ENCODE measurements at places on chromosomes 11 and 22.
A peak's percentile ranks its signal among the peaks of the same experiment; 100 is the strongest.

DNA sequence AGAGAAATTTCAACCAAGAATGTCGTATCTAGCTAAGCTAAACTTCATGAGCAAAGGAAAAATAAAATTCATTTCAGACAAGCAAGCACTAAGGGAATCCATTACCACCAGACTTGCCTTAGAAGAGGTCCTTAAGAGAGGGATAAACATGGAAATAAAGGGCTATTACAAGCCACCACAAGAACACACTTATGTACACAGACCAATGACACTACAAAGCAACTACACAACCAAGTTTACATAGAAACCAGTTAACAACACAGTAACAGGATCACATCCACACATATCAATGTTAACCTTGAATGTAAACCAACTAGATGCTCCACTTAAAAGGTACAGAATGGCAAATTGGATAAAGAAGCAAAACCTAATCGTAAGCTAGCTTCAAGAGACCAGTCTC, 38.0 kb downstream of the TMEM123 start:
- no peak for DNase-seq

DNA sequence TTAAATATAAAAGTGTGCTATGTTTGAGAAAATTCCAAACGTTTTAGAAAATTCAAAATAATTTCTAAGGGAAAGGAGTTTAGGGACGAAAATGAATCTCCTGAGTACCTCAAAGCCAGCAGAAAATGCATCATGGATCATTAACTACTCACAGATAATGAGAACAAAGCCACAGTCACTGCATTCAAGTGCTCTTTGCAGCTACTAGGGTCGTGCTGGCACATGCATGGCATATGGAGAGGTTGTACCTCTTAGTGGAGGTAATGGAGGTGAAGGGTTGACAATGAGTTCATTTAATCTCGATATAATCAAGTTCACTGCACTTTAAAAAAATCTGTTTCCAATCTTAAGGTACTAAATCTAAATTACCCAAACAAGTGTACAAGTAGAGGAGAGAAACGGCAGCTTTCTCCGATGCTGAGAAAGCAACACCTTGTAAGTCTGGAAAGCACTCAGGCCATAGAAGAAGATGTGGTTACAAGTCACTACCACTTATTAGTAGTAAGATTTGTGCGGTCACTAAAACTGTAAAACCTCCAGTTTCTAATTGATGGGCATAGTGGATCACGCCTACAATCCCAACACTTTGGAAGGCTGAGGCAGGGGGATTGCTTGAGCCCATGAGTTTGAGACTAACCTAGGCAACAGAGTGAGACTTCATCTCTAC, 261.1 kb upstream of the ANO3 start:
- DNase-seq = no peak

DNA sequence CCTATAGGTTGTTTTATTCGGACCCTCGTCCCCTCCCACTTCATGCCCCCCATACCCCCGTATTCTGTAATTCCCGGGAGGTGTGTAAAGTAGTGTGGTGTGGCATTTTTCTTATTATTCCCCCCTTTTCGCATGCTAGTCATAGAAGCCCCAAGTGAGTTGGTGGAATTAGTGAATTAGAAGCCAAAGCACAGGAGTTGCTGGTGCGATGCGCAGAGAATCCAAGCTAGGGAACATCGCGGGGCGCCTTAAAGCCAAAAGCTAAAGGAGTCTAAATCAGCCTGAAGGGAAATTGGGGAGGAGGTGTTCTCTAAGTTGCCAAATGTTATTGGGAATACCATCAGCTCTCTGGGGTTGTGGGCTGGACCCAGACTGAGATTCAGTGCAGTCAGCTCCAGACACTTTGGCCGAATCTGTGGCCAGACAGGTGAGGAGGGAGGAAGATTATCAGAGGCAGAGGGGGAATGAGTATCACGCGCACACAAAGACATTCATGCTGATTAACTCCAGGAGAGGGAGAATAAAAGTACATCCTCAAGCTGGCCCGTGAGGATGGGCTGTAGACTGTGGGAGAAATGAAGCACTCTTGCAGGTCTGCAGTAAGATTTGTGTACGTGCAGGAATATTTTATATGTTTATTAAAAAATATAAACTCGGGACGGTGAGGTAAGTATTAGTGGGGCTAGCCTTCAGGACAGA, 102.8 kb upstream of the HSD17B12 start:
- no peak for DNase-seq

- peak; percentile 43 for DNase-seq
These were observed 150.5 kb downstream of the FEZ1 start for GRCh38 chr11:125345421-125346178.

GRCh38 chr11:114896594-114896993, 218.3 kb downstream of the NXPE2 start:
- DNase-seq = no peak

DNA sequence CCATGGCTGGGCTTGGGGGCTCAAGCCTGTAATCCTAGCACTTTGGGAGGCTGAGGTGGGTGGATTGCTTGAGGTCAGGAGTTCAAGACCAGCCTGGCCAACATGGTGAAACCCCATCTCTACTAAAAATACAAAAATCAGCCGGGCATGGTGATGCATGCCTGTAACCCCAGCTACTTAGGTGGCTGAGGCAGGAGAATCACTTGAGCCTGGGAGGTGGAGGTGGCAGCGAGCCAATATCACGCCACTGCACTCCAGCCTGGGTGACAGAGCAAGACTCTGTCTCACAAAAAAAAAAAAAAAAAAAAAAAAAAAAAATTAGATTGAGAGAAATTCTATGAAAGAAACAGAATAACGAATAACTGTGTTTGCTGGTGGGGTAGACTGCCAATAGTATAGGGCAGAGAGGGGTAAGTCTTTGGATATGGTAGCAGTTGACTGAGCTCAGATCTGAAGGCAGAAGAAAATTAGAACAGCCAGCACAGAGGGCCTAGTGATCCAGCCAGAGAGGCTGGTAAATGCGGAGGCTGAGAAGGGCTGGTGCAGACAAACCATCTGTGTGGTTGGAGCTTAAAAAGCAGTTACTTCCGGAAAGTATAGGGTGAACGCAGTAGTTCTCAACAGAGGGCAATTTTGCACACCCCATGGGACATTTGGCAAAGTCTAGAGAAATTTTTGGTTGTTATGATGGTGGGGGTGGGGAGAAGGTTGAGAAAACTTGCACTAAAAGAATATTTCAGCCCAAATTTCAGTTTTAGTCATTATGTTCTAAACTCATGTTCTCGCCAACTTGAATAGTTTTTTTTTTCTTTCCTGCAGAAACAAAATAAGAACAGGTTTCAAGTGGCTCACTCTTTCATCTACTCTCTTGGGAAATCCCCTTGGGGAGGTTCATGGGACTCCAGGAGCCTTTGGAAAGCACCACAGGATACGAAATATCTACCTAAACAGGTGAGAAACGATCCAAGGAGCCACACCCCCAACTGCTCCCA, 1.6 kb upstream of the HORMAD2 start:
- no peak for DNase-seq

- DNase-seq = no peak
These were observed 43.6 kb downstream of the IGF2 start for GRCh38 chr11:2095542-2095941.

GRCh38 chr11:61404641-61405040, 12.3 kb downstream of the TMEM216 start:
- no peak for DNase-seq

- peak; percentile 35 for DNase-seq
These were observed 789 bp downstream of the SPECC1L start for GRCh38 chr22:24271386-24271854.

- no peak for DNase-seq
These were observed 100.3 kb upstream of the PRR5 start for GRCh38 chr22:44601725-44602124.

DNA sequence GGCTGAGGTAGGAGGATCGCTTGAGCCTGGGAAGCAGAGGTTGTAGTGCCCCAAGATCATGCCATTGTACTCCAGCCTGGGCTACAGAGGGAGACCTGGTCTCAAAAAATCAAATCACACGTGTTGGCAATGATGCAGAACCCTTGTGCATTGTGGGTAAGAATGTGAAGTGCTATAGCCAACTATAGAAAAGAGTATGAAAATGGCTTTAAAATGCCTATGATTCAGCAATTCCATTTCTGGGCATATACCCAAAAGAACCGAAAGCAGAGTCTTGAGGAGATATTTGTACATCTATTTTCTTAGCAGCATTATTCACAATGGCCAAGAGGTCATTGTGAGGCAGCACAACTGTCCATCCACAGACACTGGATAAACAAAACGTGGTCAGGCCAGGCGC, 2.6 kb upstream of the FADS3 start:
- DNase-seq = no peak

- DNase-seq = no peak
These were observed 12.6 kb downstream of the CCDC83 start for GRCh38 chr11:85867751-85868150.

- DNase-seq = no peak
These were observed 6.8 kb downstream of the CFL1 start for GRCh38 chr11:65851083-65851579.

GRCh38 chr11:134412203-134413042, at the start of gene B3GAT1:
B3GAT1 (minus strand) TSS chr11:134412242; CDS start chr11:134387659, 24,583 bp downstream.
- DNase-seq = no peak

GRCh38 chr11:1727096-1727690, 23.2 kb downstream of the IFITM10 start:
- DNase-seq = no peak

DNA sequence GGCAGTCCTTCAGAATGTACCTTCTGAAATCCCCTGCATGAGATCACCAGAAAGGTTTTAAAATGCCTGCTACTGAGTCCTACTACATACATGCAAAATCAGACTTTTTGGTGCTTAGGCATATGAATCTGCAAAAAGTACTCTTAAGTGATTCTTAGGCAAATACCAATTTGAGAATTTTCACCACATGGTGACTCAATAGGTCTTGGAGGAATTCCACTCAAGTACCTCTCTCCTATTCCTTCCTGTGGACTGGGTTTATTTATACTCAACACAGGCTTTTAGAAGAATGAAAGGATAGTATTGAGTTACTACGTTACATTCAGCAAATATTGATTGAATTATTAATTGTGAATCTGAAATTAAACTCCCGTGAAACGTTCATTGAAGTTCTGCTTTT, 223.9 kb downstream of the CNTN5 start:
- no peak for DNase-seq

DNA sequence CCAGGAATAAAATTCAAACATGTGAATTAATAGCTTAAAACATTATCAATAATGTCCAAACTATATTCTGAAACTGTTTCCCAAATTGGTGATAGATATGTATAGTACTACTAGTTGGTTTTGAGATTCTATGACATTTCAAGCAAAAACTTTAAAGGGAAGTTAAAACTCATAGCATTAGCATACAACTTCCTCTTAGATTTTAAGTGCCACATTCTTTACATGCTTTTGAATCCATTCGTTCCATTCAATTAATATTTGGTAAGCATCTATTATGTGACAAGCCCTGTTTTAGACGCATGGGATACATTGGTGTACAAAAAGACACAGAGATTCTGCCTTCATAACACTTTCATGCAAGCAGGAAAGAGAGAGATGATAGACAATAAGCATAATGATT, 8.9 kb downstream of the PATL1 start:
- DNase-seq = no peak

DNA sequence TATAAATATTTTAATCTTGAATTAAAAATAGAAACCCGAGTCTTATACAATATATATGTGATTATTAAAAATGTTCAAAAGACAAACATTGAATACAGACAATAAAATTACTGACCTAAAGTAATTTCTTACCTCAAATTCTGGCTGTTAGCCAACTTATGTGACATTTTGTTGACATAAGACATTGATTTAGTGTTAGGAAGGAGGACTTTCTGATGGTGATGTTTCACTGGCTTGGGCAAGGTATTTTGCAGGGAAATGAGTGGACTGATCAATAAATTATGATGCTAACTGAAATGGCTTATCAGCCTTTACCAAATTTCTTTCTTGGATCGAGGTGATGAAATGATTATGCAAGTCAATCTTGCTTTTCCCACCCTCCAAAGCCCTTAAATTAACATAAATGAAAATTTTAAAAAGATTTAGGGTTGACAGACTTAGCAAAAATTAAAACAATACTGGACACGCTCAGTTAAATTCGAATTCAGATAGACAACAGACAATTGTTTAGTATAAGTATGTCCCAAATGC, 33.2 kb upstream of the FZD4 start:
- DNase-seq = no peak

GRCh38 chr11:104060820-104061219, 24.4 kb downstream of the DDI1 start:
- DNase-seq = no peak

DNA sequence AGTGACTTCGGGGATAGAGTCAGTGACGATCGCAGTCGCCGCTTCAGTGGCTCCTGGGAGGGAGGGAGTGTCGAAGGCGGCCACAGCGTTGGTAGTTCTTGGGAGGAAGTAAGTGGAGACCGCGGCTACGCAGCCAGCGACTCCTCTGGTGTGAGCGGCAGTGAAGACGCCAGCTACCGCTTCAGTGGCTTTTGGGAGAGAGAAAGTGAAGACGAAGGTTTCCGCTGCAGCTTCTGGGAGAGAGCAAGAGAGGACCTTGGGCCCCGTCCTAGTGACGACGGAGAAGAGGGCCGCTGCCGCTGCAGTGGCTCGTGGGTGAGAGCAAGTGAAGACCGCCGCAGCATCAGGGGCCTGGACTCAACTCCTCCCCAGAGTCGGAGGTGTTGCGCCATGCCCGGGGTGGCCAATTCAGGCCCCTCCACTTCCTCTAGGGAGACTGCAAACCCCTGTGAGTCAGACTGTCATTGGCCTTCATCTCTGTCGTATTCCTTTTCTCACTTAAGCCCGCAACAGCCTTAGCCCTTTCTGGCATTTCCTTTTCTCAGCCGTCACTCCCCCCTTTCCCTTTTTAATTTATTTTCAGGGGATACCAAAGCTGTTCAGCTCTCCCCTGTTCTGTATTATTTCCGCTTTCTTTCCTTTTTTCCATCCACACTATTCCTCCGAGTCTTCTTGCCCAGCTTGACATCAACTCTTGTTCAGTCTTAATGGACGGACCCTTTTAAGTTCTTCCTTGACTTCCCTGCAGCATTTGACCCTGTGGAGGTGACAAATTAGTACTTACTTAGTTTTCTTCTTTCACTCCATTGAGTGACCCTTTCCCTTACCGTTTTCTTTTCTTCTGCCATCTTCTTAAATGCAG, 1.0 kb downstream of the ANKRD42 start:
- DNase-seq = peak; percentile 72

GRCh38 chr22:26404851-26405421, 24.1 kb upstream of the ASPHD2 start:
- peak; percentile 81 for DNase-seq

DNA sequence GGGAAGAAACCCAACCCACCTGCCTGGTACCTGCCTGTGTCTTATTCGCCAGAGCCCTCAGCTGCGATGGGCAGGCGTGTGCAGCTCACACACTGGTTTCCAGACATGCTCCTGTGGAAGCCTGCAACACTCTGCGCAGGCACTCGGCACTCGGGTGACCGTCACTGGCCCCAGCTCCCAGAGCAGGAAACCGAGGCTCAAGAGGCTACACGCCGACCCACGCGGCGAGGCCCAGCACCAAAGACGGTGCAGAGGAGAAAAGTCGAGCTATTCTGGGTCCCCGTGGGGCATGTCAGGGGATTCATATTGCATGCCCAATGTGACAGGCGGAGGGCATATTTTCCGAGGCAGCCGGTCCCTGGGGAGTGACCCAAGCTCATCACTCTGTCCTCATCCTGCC, 11.6 kb upstream of the FGF19 start:
- no peak for DNase-seq
